Stromal cell of bone marrow (primary cell): ENCODE measurements at places on chromosomes 7 and 10.

GRCh38 chr10:12501841-12502525 is 152.6 kb downstream of the CAMK1D start:
- DNase-seq, result no peak

DNA sequence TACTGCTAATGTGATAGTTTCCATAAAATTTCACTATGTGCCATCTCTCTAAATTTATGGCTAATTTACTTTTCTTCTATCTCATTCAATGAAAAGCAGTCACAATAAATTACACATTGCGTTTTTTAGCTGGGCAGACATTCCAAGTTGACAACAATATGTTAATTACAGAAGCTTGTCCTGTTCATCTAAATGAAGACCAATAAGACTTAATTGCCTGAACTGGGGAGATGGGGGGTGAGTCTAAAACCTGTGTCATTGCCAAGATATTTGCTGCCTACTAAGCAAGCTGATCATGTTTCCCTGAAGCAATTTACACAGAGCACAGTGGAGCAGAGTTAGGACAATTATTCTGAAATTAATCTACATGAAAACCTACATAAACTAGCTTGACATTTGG is 89.3 kb upstream of the ADRB1 start:
- no peak for DNase-seq

DNA sequence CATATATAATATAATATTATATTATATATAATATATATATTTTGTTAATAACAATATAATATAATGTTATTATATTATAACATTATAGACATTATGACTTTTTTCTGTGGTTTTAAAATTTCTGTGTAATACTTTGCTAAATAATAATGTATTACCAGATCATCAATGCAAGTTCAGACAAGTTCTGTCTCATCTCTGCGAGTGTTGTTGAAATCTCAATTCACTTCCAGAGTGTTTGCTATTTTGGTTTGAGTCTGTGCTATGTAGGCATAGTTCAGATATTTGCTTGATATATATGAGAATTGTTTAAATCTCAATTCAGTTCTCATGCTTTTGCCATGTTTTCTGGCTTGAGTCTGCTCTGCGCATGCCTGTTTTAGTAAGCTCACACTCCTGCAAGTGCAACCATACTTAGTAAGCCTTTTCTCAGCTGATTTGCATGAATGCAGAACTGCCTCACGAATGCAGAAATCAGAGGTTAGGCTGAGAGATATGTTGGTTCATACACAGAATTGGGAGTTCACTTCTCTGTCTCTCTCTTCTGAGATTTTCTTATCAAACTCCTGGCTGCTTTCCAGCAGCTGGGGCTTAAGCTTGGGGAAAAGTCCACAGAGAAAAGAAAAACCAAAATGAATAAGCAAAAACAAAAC is 830.2 kb upstream of the SORCS1 start:
- no peak for DNase-seq

- no peak for DNase-seq
Measured at GRCh38 chr10:70715853-70716795, 43.8 kb downstream of the ADAMTS14 start.

DNA sequence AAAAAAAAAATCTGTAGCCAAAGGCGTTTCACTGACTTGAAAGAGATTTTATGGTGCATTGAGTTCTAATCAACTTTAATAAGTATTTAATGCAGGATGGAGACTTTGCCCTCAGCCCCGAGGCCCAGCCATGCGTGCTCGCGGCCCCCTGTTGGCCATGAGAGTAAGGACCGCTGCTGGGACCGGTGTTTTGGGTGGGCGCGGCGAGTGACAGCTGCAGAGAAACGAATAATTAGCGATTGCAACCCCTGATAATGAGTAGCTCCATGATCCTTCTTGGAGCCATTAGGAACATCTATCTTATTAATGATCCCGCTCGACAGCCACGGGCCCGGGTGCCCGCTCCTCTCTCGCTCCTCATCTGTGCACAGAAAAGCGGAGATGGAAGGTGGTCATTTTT is 347.4 kb downstream of the RPS24 start:
- DNase-seq, result no peak

DNA sequence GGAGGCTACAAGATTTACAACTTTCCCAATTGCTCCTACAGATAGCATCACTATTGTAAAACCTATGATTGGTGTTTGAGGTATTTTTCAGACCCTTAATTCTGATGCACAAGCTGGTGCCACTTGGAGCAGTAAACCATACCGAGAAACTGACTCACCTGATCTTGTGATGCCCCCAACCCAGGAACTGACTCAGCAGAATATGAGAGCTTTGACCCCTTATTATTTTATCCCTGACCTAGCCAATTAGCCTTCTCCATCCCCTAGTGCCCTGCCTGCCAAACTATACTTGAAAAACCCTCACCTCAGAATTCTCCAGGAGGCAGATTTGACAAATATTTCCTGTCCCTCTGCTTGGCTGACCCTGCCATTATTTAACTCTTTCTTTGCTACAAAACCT is 585.9 kb upstream of the GHITM start:
- no peak for DNase-seq

DNA sequence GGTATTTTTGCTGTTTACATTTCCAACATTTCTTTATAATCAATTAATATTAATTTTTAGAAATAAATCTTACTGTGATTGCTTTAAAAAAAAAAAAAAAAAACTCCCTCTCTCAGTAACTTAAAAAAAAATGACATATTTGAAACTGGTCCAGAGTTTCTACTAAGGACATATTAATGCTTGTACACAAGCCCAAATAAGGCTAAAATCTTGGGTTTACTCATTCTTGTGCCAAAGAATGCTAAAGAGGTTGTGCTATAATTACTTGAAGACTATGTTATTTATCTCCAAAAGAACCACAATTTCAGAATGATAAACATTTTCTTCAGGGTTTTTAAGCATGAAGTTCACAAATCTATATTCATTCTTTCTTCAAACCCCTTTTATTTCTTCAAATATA is 39.4 kb upstream of the PHF14 start:
- DNase-seq, result no peak

GRCh38 chr10:96609510-96609909 is 22.7 kb upstream of the TM9SF3 start:
- no peak for DNase-seq

DNA sequence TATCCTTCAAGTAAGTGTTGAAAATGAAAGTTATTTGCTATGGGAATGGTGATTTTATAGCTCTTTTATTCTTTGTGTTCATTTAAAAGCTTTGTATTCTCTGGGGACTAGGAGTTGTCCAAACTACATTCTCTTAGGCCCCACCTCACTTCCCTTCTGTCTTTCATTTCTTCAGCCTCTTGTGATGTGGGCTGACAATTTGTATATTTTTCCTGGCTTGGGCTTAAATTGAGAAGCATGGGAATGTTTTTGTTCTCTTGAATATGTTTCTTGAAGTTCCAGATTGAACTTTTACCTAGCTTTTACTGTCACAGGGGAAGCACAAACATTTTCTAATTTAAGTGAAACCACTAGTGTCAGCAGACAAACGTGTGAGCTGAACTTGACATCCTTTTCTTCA is 27.9 kb downstream of the BBS9 start:
- peak; percentile 61 for DNase-seq

GRCh38 chr10:97196223-97197029 is 10.7 kb upstream of the SLIT1 start:
- peak; percentile 15 for DNase-seq

DNA sequence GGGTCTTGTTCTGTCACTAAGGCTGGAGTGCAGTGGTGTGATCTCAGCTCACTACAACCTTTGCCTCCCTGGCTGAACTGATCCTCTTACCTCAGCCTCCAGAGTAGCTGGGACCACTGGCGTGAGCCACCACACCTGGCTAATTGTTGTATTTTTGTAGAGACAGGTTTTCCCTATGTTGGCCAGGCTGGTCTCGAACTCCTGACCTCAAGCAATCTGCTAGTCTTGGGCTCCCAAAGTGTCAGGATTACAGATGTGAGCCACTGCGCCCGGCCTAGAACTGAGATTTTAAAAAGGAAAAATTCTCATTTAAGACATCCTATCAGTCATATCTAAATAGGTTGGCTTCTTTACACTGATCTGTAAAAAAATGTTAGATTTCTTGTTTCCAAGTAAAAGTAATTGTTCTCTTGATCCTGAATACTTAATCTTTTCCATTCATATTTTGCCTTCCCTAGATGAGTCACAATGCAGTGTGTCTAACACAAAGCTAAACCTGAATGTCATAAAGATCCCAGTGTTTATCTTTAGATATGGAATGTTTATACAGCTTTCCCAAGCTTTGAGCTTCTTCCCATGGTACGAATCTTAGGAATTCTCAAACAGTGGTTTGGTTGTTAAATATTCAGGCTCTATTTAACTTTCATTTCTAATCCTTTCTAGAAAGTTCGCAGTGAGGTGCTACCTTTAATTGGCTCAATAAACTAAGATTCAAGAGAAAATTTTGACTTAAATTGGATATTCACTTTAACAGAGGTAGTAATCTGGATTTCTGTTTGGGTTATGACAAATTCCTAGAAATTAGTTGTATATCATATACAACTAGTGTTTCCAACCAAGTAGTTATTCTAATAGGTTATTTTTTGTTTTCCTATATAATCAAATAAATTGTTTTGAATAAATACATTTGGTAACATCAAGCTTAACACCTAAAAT is 12.1 kb upstream of the LAMB1 start:
- no peak for DNase-seq

DNA sequence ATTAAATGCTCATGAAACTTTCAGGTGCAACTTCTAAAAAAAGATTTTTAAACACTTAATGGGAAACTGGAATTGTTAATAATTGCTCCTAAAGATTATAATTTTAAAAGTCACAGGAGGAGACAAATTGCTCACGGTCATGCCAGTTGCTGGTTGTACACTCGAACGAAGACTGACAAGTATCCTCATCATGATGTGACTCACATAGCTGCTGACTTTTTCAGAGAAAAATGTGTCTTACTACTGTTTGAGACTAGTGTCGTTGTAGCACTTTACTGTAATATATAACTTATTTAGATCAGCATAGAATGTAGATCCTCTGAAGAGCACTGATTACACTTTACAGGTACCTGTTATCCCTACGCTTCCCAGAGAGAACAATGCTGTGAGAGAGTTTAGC is 79.3 kb downstream of the ITGB8 start:
- DNase-seq, result no peak

DNA sequence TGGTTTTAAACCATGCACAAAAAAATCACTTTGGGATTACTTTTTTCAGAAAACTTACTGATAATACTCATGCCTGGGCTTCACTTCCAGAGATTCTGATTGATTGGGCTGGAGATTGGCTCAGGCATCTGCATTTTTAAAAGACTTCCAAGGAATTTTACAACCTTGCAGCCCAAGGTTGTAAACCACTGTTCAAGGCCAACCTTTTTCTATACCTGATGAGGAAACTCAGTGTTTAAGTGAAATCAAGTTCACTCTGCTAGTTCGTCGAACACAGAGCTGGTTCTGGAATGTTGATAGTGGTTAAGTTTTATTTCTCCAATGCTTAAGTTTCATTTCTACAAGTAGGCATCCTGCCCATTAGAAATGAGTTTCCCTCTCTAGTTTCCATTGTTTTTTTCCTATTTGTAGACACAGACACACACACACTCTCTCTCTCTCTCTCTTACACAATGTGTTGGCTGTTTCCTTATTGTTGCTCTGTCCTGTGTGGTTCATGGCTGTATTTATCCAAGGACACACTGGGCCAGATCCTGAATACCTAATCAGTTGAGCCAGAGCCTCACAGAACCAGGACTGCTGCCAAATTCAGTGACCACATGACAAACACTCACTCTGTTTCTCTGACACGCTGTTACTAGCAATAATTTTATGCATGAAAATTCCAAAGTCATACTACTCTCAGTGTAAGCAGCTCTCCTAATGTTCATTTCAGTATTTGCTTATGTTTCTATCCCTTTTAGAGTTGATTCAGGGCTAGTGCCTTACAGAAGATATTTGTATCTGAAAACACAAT is 3.7 kb upstream of the IFIT1B start:
- DNase-seq, result peak; percentile 98

GRCh38 chr10:114181971-114182370 is 2.8 kb downstream of the TDRD1 start:
- no peak for DNase-seq
